Astrocyte of the spinal cord (primary cell): ENCODE measurements at places on chromosomes 2 and 18.

DNA sequence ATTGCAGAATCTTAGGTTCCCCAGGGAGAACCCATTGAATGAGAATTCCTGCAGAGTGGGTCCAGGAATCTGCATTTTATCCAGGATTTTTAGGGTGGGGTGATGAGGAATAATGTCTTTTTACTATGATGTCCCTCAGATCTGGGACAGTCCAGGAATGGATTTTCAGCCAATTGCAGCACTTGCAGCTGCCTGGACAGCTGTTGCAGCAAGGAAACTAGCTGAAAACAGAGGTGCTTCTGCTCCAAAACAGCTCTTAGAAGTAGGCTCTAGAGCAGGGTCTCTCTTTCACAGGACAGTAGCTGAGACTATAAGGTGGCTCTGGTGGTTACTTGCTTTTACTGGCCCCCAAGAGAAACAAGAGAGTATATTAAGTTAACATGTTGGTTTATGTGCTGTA is 9.1 kb downstream of the GLI2 start:
- DNase-seq = no peak

DNA sequence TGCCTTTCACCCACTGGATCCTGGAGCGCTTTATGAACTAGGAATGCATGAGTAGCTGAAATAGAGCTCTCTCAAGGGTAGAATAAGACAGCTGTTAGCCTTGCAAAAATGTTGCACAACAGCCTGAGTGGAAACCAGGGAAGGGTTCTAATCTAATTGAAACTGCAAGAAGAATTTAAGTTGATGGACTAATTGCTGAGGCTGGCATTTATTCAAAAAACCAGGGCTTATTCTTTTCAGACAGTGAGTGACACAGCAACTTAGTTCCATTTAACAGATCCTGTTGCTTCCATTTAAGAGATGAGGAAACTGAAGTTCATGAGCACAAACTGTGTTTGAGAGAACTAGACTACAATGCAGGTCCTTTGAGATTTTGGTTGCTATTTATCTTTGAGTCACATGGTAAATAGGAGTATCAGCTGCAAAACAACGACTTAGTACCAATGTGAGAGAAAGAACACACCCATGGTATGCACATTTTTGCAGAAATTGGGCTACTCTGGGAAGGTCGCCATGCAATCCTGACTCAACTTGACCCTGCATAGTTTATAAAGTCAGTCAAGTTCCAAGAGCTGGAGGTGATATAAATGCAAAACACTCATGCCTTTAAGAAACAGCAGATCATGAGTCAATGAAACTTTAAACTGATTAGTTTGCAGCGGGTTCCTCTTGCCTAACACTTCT is 76.4 kb upstream of the PARD3B start:
- DNase-seq = peak; percentile 59

- DNase-seq = peak; percentile 28
These were observed 10.6 kb downstream of the DAW1 start for GRCh38 chr2:227881866-227882517.

DNA sequence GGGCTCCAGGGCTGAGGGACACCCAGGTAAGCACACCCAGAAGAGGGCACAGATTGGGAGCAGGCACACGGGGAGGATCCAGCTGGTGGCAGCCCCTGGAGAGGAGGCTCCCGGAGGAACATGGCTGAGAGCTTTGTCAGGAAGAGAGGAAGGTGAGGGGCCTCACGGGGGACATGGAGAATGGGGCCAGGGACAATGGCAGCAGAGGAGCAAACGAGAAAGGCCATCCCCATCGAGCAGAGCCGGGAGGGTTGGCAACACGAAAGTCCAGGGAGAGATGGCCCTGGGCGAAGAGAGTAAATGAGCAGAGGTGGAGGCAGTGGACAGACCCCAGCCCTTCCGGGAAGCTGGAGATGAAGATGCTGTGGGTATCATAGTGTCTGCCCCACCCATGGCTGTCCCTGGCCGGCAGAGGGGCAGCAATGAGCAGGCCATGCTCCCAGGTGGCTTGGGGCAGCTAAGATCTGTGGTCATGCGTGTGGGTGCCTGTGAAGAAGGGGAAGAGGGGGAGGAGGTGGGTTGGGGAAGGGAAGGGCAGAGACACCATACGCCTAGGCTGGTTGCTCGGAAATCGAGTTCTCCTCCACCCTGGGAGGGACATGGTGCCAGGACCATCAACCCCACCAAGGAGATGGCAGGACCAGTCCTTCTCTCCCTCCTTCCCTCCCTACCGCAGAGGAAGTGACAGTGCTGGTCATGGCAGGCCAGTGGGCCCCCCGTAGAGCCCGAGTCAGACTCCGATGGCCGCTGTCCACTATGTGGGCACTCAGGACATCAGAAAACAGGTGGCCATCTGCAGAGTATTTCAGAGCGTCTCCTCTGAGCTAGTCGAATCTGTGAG is 191.7 kb downstream of the NDUFA10 start:
- no peak for DNase-seq

DNA sequence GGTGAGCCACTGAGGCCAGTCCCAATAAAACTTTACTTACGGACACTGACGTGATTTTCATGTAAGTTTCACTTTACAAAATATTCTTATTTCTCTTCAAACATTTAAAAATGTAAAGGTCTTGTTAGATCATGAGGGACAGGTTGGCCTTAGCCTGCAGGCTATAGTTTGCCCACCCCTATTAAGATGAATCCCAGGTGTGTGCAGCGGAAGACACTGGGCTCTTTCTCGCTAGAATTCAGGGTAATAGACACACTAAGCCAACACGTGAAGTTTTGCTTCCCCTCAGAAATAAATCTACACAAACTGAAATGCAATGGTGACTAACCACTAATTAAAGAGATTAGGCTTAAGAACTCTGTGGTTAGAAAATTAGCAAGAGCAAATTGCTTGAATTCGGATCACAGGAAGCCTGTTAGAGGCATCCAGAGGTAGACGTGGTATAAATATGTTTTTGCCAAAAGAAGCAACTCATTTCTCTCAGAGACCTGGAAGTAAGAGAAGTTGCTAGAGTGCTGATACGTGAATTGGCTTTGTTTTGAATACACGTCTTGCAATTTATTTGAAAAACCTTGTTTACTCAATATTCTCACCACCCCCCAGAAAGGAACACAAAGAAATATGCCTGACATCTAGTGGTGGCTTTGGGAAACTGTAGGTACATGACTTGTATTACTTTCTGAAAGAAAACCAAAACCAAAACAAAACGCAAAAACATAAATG is 151.6 kb downstream of the DTNB start:
- DNase-seq = peak; percentile 75

- DNase-seq = no peak
These were observed 494 bp downstream of the ANKZF1 start for GRCh38 chr2:219230059-219230540.

- DNase-seq = peak; percentile 52
These were observed 5.0 kb upstream of the MYL12B start for GRCh38 chr18:3256693-3257626.

GRCh38 chr18:9716780-9717563 is 8.9 kb downstream of the RAB31 start:
- DNase-seq = no peak

- no peak for DNase-seq
These were observed 55.2 kb downstream of the RND3 start for GRCh38 chr2:150432312-150432625.

DNA sequence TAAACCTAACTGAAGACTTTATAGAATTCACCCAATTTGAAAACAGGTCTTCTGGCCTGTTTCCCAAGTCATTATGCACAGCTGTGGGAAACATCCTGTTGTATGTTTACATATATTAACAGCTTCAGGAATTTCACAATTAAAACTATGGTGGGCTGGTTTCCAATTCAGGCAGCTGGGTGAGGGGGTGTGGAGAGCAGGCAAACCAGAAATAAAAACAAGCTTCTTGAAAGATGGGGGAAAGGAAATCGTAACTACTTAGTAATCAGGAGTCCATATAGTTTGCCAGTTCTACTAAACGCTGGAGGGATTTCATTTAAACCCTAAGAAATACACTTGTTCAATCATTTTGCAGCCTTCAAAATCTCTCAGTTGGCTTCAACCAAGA is 22.8 kb downstream of the ATP8B1 start:
- DNase-seq = no peak

- DNase-seq = no peak
These were observed 180.1 kb downstream of the ST6GAL2 start for GRCh38 chr2:106705877-106706276.

DNA sequence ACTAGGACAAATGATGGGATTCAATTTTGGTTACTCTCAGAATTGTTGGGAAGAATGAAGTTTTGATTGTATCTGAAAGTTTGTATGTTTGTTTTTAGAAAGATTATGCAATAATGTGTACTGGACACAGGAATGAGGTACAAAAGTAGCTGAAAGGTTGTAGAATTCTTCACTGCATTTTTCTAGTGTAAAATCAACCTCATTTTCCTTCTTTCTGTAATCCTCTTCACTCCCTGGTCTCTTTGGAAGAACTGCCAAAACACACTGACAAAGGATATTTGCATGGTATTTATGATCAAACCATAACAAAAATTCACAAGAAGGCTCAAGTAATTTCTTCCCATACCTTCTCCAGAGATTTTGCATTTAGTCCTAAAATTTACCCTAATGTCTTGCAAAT is 110.7 kb downstream of the ZEB2 start:
- no peak for DNase-seq

DNA sequence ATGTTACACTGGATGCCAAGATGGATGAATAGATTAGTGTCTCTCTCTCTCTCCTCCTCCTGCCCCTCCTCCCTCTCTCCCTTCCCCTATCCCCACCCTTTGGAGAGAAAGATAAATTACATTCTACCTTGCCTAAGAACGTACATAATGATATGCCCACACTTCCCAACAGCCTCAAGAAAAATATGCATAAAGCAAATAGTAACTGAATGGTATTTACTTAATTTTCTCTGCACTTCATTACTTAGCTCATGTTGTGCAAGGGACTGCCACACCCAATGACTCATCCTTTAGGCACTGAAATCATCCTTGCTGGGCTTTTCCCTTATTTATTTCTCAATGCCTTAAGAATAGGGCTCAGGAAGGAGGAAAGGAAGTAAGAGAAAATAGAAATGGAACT is 137.3 kb upstream of the PID1 start:
- peak; percentile 94 for DNase-seq

DNA sequence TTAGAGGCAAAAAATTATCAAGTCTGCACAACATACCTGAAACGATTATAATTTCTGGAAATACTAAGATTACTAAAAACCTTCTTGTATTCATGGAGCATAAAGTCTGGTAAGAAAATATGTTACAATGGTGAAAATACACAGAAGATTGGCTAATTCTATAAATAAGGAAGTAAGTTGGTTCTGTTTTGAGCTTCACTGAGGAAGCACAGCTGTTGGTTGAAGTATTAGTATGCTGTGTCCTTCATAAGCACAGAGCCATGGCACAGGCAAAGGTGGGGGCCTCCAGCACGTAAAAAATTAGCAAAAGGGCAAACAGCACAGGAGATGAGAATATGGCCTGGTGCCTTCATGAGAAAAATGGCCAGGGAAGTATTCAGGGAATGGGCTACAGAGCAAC is 40.4 kb upstream of the ANKRD62 start:
- DNase-seq = no peak

DNA sequence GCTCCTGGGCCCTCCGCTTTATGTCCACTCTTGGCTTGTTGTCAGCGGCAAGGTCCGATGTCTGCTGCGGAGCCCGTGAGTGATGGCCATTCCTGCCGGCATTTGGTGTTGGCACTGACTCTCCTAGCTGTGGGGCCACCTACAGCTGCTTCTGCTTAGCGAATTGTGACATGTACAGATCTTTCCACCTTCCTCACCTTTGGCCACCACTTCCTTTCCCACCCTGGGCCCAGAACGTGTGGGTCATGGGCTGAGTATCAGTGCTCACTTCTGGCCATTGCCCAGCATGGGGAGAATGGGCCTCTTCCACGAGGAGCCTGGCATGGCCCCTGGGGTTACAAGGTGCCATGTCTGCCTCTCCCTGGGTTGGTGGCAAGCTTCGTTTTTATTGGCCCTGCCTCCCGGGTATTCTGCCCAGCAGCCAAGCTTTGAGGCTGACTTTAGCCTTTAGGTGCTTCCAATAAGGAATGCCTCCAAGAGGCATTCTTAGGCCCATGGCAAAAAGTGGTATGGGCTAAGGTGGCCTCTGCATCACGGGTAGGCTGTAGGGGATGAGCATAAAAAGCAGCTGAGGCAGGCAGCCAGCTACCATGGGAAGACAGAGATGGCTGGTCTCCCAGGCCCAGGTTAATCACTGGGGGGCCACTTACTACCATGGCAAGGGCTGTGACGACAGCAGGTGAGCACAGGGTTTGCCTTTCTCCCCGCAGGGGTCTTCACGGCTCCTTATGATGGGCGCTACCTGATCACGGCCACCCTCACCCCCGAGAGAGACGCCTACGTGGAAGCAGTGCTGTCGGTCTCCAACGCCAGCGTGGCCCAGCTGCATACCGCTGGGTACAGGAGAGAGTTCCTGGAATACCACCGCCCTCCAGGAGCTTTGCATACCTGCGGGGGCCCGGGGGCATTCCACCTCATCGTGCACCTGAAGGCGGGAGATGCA is 65.8 kb downstream of the EMILIN2 start:
- DNase-seq = no peak

GRCh38 chr2:239596253-239596652 is 195.4 kb upstream of the HDAC4 start:
- DNase-seq = no peak

- DNase-seq = no peak
These were observed 707 bp upstream of the DGUOK start for GRCh38 chr2:73925853-73926492.

DNA sequence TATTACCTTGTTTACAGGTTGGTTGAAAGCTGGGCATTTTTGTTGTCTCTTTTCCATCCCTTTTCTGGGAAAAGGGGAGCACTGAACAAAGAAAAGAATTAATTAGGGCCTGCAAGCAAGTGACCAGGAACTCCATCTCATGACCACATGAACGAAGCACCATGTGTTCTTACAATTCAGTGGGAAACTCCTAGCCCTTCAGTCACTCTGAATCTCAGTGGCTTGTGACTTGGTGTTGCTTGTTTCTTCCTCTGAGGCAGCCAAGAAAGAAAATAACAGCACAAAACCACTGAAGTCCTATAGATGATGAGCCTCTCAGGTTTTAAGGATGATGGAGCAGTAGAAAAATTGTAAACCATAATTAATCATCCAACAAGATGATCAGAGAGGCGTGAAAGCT is 129.1 kb upstream of the CAB39 start:
- DNase-seq = no peak

DNA sequence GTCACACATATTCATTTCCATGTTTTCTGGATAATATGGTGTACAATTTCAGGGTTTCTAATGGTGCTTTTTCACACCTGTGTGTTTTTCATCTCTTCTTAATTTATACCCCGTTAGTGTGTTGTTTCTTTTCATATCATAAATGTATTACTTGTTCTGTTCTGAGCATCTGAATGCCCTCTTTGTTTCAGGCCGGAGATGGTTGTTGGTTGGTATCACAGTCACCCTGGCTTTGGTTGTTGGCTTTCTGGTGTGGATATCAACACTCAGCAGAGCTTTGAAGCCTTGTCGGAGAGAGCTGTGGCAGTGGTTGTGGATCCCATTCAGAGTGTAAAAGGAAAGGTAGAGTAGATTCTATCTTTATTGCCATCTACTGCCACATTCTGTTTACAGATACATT is 45.1 kb upstream of the TBR1 start:
- no peak for DNase-seq

DNA sequence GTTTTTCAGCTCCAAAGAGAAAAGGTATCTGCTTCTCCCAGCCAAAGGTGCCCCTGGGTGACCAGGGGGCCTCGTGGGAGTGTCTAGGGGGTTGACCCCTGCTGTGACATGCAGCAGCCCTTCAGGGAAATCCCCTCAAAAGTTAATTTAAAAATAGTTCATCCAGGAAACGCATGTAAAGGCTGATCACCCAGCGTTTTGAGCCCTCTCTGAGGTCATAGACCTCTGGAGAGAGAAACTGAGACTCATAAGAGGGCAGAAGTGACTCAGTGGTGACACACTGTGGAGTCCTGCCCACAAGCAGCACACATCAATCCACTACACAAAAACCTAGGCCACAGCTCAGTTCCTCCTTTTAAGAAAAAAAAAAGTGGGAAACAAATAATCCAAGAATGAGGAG is 11.9 kb downstream of the GAL3ST2 start:
- no peak for DNase-seq
